ENCODE measurements at places on chromosomes 6 and 20.

DNA sequence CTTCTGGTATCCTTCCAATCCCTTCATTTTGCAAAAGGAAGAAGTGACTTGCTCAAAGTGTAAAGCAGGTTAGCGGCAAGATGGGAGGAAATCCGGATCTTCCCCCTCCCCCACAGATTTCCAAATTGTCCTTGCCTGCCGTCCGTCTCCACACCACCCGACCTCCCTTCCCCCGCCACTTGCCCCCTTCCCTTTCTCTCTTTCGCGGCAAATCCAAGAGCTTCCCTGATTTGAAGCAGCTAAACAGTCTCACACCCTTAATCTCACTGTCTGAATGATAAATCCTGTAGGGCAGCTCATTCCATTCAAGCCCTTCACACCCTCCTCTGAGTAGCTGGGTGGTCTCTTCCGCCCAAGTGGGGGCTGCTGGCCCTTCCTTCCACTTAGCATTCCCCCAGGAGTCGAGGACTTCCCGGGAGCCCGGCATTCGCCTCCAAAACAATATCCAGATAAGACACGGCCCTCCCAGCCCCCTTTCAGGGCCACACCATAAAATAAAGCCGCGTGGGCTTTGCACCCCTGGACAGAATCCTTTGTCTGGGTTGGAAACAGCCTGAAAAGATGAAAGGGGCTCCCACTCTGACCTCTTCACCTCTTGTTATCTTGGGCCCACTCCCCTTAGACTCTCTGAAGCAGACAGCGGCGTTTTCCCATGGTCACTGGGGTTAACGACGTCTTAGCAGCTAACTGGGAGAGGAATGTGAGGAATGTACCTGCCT, 44.0 kb upstream of the PIM1 start:
- peak; percentile 51 for DNase-seq

DNA sequence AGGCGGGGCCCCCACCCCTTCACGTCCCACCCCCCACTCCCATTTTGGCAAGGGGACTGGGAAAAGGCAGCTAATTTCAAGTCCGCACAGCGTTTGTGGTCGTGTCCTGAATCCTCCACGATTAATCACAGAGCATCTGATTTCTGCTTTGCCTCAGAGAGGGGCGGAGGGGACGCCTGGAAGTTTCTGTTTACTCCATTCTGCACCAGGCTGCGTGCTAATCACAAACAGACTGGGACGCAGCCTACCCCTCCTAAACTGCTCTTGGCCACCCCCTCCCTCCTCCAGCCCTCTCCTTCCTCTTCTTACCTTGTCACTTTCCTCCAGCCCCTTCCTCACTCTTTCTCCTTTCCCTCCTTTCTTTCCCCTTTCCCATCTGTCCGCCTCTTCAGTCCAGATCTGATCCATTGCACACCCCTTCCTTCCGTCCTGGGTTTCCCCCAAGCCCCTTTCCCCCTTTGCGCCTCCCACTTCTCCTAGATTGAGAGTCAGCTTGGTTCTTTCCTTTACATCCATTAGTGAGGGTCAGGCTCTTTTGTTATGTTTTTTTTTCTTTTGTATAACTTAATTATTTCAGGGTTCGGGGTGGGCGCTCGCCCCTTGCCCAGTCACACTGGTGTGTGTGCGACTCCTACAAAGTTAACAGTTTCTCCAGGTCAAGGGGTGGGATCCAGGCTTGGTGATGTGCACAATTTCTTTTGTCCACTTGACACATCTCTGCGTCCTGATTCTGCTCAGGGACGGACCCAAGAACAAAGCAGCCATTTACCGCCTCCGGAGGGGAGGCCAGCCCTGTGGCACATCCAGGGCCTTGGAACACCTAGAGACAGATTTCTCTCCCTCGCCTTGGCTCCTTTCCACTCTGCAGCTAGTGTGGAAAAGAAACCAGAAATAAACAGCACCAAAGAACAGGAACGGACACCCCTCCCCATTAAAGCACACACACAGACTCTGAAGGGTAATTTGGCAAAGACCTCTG, 520 bp upstream of the RIPOR3 start:
- peak; percentile 67 for DNase-seq

GRCh38 chr6:81071121-81071520, 681.4 kb downstream of the TENT5A start:
- DNase-seq, result no peak

DNA sequence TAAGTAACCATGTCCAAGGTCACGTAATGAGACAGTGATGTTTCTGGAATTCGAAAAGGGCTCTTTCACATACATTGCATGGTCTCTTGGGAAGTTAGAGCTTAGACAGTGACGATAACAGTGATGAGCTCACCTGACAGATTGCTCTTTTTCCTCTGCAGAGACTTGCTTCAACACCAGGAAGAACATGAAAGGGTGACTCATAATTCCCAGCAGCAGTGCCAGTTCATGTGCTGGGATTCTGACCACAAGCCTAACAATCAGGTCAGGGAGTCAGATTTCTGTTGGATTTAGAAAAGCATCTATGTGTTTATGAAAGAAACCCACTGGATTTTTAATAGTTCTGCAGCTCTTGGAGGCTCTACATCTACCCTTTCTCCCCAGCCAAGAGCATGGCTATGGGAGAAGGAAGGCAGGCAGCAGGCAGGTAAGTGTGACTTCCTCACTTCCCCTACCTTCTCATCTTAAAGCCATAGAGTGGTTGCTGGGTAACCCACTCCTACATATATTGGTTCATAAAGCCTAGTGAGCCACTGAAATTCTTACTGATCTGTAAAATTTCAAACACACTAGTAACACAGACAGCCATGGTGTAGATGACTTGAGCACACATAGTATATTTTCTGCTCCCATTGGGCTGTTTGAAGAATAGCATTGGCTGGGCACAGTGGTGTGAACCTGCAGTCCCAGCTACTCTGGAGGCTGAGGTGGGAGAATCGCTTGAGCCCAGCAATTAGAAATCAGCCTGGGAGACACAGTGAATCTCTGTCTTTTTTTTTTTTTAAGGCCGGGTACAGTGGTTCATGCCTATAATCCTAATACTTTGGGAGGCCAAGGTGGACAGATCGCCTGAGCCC, 44.4 kb upstream of the LOC128125822 start:
- peak; percentile 31 for DNase-seq

GRCh38 chr6:159074120-159074684, 29.4 kb upstream of the TAGAP start:
- DNase-seq, result no peak

GRCh38 chr6:32060966-32061655, 22.9 kb downstream of the CYP21A2 start:
- no peak for DNase-seq

DNA sequence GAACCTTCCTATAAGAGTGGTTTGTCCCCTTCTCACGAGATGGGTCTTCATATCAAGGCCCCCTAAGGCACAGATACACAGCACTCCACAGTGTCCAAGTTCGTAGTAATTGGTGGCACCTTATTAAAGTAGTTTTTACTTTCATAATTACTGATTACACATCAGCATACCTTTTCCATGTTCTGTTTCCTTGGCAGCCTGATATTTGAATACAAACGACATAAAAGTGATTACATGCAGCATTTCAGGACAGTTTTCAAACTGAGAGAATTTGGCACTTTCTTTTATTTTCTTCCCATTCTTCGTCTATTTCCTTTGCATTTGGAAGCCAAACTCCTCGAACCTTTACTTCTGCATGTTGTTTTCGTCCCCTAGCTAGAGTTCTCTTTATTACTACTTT, 139.7 kb downstream of the MTHFD1L start:
- no peak for DNase-seq

DNA sequence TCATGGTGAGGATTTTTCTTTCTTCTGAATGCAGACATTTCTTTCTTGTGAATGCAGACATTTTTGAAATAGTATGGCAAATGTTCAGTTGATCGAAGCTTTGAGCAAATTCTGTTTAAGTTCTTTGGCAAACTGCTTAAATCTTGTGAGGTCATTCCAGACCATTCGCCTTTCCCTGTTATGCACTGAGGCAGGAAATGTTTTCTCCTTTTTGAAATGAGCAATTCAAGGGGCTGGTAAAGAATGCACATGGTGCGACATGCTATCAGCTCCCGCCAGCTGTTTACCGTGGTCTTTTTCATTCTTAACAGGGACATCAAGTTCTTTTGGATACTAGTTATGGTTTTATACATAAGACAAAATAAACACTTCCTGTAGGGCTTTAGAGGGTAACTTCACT, 112.0 kb upstream of the CCN2 start:
- DNase-seq, result no peak

- no peak for DNase-seq
Observed at GRCh38 chr6:166745801-166746668, 119.0 kb upstream of the RPS6KA2 start.

GRCh38 chr20:51087266-51087665, 64.4 kb upstream of the KCNG1 start:
- DNase-seq, result no peak

DNA sequence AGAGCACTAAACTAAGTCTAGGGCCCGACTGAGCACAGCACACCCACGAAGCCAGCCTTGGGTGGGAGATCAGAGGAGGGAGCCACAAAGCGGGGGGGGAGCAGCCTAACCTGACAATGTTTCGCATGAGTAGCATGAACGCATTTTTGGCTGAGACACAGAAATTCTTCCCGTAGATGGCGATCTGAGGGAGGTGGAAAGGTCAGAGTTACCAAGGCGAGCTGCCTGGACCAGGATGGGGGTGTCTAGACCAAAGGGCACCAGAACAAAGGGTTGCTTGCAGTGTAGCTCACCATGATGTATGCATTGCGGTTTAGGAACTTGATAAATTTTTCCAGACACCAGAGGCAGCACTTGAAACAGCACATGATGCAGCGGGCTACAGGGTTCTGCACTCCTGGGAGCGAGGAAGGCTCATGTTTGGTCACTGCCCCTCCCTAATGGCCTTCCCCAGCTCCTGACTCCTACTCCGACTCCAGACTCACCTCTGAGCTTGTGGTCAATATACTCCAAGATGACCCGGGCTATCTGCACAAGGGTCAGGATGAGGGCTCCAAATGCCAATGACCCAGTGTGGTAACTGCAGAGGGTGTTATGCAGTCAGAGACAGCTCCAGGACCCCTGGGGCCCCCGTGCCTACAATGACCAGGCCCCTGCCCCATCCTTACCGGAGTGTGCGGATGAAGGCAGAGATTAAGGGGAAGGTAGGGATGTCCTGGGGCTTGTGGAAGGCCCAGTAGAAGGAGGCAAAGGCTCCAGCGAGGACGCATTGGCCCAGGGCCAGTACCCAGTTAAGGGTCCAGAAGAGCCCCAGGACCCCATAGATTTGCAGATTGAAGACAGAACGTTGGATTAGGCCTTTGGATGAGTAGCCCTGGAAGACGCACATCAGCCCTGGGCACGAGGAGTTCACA, 2.8 kb upstream of the NEU1 start:
- DNase-seq, result no peak

GRCh38 chr20:61986762-61987321, 78.8 kb downstream of the TAF4 start:
- DNase-seq, result no peak

DNA sequence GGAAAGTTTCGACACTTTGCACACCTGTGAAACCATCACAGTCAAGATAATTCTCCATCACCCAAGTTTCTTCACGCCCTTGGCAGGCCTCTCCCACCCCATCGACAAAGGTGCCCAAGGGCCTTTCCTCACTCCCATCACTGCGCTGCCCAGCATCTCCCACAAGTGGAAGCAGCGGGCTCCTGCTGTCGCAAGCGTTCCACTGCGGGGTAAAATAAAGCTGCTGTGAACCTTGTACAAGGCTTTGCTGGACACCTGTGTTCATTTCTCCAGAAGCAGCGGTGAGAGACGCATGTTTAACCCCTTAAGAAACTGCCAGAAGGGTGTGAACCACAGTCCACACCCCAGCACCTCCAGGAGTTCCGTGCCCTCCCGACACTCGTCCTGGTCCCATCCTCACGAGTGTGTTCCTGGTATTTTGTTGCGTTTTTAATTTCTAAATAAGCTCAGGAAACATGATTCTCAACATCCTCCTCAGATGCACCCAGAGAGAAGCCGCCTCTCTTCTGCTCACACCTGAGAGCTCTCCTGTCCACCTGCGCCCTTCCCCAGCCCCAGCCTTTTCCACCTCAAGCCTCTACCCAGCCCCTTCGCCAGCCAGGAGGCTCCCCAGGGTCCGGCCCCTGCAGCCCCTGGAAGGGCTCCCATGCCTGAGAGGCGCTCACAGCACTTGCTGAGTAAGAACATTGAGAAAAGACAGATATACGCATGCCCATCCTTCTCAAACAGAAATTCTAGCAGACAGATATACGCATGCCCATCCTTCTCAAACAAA, 97.5 kb downstream of the TAF4 start:
- DNase-seq, result no peak

DNA sequence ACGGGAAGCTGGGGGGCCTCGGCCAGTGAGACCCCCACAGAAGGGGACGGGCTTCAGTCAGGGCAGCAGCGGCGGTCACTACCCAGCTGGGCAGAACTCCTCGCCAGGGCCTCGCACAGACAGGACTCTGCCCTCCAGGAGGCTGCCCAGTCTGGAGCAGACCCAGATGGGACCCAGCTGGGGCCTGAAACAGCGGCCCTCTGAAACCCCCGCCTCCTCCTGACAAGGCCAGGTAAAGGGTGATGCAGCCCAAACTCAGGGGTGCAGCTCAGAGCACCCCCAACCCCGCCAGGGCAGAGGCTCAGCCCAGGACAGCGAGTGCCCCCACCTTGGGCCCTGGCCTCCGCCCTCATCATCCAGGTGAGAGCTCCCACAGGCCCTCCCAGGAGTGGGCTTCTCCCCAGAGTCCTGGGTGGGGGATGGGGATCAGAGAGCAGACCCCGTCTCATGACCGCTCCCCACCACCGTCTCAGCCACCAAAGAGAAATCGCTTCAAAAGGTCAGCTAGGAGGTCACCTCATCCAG, 2.2 kb downstream of the EEF1A2 start:
- DNase-seq, result no peak

DNA sequence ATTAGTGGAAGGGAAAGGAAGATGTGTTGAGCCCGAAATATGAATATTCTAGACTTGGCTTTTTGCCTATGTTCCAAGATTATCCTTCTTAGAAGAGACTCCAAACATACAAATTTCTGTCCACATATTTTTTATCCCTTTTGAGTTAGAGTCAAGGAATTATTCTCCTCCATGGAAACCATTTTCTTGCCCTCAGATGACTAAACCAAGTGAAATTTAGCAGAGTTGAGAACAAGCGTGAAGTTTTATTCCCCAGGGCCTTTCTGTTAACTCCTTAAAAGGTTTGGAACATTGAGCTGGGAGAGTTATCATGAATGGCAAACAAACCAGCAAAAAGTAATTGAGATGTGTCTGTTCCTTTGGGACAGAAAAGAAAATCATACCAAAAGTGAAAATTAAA, 286.1 kb upstream of the PLCB4 start:
- DNase-seq, result no peak

DNA sequence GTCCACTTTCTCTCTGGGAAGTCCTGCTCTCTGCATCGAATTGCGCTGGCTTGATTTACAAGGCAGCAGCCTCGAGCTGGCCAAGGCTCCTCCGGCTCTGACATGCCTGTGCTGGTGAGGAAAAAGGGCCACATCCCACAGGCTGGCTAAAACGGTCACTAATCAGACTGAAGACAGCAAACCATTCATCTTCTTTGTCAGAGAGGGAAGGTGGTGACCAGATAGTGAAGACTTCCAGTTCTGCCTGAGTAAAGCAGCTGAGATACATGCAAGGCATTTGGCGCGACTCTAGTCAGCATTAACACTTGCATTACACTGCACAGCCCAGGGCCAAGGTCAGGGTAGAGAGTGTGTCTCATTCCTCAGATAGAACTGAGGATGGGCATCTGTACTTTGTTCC, 203.2 kb upstream of the MAP3K7 start:
- peak; percentile 32 for DNase-seq

GRCh38 chr20:49924247-49924646, 8.9 kb upstream of the SPATA2 start:
- no peak for DNase-seq

Data from left hindlimb (tissue), 1 donor.